ENCODE measurements at places on chromosomes 16 and 17. TPM values are rescaled to one million over a fixed set of nuclear protein-coding genes. Genes with fewer than 3 reads are reported as not detected.

The KRTAP1-1 gene
- not detected for total RNA-seq

The FOXJ1 gene
- total RNA-seq, result 10.6 TPM

The KCNH6 gene
- 0.85 TPM for total RNA-seq

The IL21R gene
- 0.46 TPM for total RNA-seq

The CTRB1 gene
- total RNA-seq, result not detected

The NR1D1 gene
- 55.7 TPM for total RNA-seq

DNA sequence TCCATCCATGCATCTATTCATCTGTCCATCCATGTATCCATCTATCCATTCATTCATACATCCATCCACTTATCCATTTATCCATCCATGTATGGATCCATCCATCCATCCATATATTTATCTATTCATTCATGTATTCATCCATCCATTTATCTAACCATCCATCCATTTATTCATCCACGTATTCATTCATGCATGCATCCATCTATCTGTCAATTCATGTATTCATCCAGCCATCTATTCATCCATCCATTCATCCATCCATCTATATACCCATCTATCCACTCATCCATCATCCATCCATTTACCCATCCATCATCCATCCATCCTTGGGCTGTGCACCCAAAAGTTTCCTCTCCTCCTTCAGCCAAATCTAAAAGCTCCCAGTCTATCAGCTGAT, 43.4 kb downstream of the GDE1 start:
- no peak for DNase-seq

- no peak for DNase-seq
These were observed 31.8 kb upstream of the ABCC3 start for GRCh38 chr17:50602836-50603235.

DNA sequence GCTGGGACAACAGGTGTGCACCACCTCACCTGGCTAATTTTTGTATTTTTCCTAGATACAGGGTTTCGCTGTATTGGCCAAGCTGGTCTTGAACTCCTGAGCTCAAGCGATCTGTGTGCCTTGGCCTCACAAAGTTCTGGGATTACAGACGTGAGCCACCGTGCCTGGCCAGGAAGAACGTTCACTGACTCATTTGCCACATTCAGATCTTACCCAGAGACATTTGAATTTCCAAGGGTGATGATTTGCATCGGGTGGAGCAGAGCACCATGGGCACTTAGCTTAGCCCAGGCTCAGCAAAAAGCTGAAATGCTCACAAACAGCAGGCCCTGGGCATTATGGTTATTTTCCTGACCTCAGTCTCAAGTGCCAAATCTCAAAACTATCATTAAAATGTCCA, 14.5 kb upstream of the ADORA2B start:
- DNase-seq, result no peak

GRCh38 chr17:64032081-64032480, 11.6 kb upstream of the ICAM2 start:
- no peak for DNase-seq

GRCh38 chr16:9322769-9323168, 231.3 kb downstream of the HAPSTR1 start:
- no peak for DNase-seq

DNA sequence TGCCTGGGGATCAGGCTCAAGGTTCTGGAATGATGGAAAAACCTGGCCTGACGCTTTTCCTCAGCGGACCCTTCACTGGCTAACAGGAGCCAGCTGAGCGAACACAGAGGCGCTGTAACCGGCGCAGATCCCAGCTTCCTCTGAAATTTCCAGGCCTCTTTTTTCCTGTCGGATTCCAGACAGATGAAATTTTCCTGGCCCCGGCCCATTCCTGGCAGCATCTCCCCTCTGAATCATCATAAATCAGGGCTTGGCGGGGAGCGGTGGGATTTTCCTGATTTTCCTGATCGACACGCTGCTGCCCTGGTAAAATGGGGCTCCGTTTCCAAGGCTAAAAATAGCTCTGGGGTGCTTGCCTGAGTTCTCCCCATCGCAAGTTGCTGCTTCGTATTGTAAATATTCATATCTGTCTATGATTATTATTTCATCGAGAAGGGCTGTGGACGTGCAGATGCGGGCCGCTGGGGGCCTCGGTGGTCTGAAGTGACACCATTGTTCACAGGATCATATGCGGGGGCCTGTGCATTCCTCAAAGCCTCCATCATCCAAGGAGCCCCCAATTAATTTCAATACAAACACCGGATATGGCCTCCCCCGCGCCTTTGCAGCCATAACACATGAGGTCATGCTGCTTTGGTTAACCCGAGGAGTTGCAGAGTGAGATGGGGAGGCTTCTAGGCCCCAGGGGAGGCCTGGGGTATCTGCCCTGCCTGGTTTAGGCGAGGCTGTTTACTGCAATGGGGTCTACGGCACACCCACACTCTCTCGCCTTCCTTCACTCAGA, 45.8 kb upstream of the ETV4 start:
- no peak for DNase-seq

- no peak for DNase-seq
These were observed 295.1 kb upstream of the RBFOX1 start for GRCh38 chr16:7037495-7037894.

DNA sequence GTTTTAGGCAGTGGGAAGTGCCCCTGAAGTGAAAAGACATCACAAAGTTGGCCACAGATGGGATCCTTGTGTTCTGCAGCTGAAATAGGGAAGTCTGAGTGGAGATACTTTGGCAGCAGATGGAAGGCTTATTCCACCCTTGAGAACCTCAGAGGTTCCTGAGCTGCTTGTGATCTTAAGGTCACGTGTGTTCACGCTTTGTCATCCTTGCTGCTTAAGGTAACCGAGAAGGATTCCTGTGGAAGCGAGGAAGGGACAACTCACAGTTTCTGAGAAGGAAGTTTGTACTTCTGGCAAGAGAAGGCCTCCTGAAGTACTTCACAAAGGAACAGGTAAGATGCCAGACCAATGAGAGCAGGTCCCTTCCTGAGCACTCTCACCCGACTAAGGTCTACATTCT, 12.2 kb downstream of the ADAP2 start:
- DNase-seq, result no peak

DNA sequence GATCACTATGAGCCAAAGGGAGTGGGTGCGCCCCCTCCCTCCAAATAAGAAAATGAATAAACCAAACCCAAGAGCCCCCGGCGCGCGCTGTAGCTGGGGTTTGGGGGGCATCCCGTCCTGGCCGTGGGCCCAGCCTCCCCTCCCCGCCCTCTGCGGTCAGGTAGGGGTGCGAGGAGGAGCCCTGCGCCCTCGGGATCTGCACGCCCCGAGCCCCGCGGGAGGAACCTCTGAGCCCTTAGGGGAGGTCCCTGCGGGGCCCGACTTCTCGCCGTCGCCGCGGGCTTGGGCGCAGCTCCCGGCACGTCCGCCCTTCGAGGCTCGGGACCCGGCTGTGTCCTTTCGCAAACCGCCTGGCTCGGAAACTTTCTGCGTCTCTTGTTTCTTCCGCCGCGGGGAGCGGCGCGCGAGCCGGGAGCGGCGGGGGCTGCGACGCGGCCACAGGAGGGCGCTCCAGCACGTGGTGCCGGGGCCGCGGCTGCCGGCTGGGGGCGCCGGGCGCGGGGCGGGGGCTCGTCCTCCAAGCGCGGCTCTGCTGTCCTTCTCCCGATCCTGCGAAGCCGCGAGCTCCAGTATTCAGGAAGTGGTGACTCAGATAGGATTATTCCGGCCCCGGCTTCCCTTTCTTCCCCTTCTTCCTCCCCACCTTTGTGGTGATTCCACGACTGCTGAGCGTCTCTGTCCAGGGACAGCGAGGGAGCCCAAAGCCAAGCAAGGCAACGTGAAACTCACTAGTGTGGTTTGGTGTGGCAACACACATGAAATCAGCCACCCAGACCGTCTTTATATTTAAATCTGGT, 1.6 kb downstream of the PITPNC1 start:
- DNase-seq, result peak; percentile 73

DNA sequence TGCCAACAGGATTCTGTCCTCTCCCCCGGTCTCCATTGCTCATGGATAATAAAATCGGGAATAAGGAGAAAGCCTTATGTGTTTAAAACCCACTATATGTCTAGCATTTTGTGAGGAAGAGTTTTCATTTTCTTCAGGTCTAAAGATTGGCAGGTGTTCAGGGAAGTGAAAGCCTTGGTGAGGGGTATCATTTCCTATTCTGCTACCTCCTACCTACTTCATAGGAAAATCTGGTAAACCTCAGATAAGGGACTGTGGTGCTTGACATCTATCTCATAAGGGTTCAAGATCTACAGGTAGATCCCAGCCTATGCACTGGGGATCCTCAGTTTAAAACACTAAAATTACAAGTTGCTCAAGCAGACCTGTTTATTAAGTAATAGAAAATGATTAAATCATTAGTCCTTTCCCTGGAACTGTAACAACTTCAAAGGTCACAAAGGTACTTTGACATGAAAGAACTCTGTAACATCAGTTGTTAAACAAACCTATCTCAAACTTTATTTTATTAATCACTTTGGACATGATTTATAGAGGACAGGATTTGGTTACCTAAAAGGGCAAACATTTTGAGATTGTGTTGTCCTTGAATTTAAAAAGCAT, 6.5 kb downstream of the MOSMO start:
- DNase-seq, result no peak
